ENCODE measurements at places on chromosomes 1 and 21.

GRCh38 chr1:83637009-83637408 lies 361.9 kb downstream of the TTLL7 start:
- DNase-seq: no peak

- DNase-seq: peak; percentile 77
These were observed at the start of gene PIGV for GRCh38 chr1:26787706-26788514. Gene PIGV (plus strand): TSS chr1:26787950. CDS start chr1:26790816, 2,866 bp downstream.

DNA sequence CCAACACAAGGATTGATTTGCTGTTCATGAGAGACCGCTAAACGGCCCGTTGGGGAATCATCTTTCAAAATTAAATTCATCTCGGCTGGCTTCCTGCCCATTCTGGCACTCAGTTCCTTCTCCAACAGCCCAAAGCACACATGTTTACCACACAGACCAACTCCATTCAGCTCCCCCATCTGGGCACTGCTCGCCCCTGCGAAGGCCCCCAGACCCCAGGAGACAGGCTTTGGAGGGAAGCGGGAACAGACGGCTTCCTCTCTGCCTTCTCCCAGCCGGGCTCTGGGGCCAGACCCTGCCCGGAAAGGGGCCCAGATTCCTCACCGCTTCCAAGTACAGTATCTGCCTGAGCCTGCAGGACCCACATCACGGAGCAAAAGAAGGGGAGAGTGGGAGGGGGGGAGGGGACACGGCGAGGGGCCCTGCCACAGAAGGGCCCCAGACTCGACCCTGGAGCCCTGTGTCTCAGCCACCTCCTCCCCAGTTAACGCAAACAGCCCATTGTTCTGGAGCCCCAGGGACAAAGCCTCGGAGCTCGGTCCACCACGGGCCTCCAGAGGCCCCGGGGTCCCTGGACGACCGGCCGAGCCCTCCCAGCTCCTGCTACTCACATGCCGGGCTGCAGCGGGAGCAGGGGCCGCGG lies 660 bp downstream of the MEGF6 start:
- no peak for DNase-seq

DNA sequence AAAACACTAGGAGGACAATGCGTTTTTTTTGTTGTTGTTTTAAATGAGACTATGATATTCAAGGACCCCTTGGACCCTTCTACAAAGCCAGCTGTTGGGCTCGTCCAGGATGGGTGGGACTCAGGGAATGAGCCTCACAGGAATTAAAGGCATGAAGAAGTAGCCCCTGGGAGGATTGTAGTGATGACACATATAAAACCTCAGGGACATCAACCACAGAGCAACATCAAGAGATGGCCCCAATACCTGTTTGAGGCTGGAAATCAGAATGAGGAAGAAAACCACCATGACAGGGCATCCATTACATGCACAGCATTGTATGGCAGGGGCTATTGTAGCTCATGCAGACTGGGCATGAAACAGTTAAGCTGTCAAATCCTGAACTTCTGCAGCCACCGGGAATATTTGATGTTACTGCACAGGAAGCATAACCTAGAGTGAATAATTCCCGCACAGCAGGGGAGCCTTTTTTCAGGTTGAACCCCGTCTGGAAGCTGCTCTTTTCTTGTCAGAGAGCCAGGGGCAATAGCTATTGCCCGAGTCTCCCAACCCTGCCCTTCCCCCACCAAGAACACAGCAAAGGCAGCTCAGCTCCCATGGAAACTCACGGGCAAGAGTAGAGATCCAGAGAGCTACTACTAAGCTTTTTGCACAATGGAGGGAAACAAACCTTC lies 140.2 kb upstream of the FGGY start:
- DNase-seq: no peak

GRCh38 chr21:43816611-43817071 lies 27.3 kb downstream of the RRP1 start:
- DNase-seq: no peak

All from CD4-positive, alpha-beta T cell treated with Interleukin-4 for 4 hours (primary cell).